Right renal pelvis (tissue), 4 donors: ENCODE measurements at places on chromosomes 5 and 9. TPM values are rescaled to one million over a fixed set of nuclear protein-coding genes. Genes with fewer than 3 reads are reported as not detected.

IL33 gene
- 13.9 TPM for polyA plus RNA-seq

ASS1 gene
- 345 TPM for polyA plus RNA-seq

RORB gene
- 0.16 TPM for polyA plus RNA-seq

DNA sequence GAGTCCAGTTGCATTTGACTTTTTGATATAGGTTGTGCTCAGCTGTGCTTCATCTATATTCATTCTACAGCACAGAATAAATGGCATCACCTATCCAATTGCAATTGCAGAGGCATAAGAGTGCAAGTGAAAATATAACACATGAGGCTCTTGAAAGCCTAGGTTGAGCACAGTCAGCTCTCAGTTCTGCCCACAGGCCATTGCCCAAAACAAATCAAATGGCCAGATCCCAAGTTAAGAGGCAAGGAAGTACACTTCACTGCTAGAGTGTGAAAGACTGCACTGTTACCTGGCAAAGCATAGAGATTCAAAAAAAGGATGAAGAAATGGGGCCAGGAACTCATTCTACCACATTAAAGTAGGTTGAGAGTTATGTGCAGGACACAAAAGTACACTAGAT is 305.5 kb upstream of the SEMA6A start:
- DNase-seq: no peak

GRCh38 chr5:103454770-103455169 is 107.8 kb downstream of the NUDT12 start:
- no peak for DNase-seq

NPR3 gene
- 28.2 TPM for polyA plus RNA-seq

FOXD4L6 gene
- polyA plus RNA-seq: not detected

- no peak for DNase-seq
Measured at GRCh38 chr5:178353461-178353860, 120.9 kb upstream of the PHYKPL start.

GRCh38 chr9:31023847-31024246 is 1360.6 kb upstream of the ACO1 start:
- no peak for DNase-seq

DNA sequence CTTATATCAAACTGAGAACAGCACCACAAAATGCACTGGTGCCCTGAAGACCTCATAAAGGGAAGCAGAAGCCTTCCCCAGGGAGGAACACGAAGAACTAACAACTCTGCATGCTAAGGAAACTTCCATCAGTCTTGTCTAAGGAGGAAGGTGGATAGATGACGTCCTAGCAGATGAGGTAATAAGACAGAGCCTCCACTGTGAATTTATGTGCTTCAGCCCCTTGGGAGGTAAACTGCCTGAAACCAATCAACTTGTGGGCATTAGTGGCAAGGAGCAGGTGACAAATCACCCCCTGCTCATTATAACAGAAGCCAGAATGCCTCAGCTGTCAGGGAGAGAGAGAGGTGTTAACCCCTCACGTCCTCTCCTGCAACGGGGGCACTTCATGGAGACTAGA is 48.9 kb upstream of the SPIN1 start:
- DNase-seq: no peak

CTXN3 gene
- polyA plus RNA-seq: not detected

PCDHGB5 gene
- polyA plus RNA-seq: 9.7 TPM

GRCh38 chr5:148791334-148791667 is 35.1 kb upstream of the ADRB2 start:
- DNase-seq: no peak

PCBD2 gene
- 14.1 TPM for polyA plus RNA-seq

- no peak for DNase-seq
Measured at GRCh38 chr5:10310066-10310779, 2.5 kb upstream of the CMBL start.

DNA sequence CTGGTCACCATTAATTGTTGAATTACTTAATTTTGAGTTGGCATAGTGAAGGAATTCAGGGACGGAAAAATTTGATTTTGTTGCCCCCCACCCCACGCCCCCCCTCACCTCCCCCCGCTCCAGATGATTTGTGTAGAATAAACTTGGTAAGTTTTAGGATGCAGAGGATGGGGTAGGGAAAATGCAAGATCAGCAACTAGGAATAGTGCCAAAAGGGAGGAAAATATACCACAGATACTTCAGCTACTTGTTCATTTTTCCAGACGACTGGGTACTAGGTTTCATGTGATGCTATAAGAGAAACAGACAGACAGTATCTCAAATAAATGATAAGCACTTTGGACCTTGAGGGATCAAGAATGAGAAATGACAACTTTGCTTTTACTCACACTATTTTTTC is 862.2 kb upstream of the SEMA6A start:
- DNase-seq: no peak

- no peak for DNase-seq
Measured at GRCh38 chr5:139814704-139815280, 19.2 kb downstream of the PSD2 start.

- DNase-seq: peak; percentile 36
Measured at GRCh38 chr5:116068028-116068632, 16.7 kb upstream of the COMMD10 start.

PTGS1 gene
- 5.6 TPM for polyA plus RNA-seq

ARID3C gene
- polyA plus RNA-seq: not detected

- DNase-seq: no peak
Measured at GRCh38 chr5:62029303-62029702, 276.7 kb upstream of the KIF2A start.
